H1 (cell line): ENCODE measurements at places on chromosomes 3 and 15.

DNA sequence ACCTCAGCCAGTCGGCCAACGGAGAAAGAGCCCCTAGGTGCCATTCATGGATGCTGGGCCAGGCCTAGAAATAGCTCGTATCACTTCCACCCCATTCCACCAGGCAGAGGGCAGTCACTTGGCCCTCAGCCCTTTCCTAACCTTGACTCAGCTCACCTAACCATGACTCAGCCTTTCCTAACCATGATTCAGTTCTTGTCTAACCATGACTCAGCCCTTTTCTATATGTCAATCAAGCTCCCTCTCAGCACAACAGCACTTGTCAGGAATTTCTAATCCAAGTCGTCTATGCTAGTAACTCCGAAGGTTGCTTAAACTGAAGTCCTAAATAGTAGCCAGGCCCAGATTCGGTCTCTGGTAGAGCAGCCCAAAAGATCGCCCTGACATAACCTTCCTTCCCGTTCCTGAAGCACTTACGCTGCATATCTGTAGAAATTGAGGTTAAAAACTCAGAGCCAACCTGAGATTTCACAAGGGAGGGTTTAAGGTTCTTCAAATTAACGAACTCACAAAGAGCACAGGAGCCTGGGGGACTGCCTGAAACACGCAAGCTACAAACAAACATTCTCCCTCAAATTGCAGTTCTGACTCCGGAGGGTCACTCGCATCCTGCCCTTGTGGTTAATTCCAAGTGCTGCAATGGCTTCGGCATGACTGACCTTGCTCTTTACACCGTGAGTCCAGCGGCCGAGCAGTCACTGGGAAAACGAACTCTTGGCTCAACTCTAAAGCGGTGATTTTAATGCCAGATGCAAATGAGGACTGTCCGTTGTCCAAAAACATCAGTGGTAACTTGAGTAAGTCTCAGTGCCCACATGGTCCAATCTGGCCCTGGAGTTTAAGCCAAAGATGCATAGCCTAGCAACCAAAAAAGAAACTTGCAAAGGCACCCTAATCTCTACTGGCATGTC lies 99.9 kb downstream of the ADAMTS17 start:
- no peak for DNase-seq

GRCh38 chr3:170440344-170440743 lies 21.7 kb downstream of the CLDN11 start:
- DNase-seq, result no peak

DNA sequence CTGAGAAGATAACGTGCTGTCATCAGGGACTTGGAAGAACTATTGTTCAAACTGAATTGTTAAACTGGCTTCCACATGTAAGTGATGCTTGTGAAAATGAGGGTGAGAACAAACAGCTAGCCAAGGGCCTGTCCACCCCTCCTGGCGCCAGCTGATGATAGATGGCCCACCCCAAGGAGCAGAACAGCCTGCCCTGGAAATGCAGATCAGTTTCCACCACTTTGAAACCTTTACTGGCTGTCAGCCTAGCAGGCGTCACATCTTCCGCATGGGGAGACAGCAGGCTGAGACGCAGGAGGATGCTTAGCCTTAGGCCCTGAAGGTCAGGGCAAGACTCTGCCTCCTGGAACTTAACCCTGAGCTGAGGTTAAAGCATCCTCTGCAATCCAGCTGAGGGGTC lies 6.4 kb upstream of the SLC51B start:
- DNase-seq, result no peak

GRCh38 chr3:131962982-131963381 lies 71.8 kb downstream of the CPNE4 start:
- no peak for DNase-seq

DNA sequence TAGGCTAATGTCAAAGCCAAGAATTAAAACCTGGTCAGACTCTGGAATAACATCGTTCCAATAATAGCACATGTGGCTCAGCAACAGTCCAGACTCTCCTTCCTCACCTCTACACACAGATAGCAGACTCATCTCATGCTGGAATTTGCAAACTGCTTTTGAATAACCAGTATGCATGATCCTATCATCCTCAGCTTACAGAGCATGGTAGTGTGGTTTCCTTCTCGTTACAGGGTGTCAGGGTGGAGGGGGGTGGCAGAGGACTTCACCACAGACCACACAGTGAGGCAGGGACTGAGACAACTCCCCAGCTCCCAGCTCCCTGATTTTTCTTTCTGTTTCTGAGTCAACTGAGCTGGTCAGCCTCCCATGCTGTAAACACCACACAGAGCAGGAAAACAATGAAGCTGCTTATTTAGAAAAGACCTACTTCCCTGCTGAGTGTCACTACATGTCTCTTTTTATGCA lies 101.6 kb downstream of the RPL22L1 start:
- DNase-seq, result no peak

GRCh38 chr15:47218295-47218694 lies 499.0 kb upstream of the SEMA6D start:
- no peak for DNase-seq

- DNase-seq, result no peak
These were observed 32.9 kb downstream of the B3GALNT1 start for GRCh38 chr3:161072211-161072621.

DNA sequence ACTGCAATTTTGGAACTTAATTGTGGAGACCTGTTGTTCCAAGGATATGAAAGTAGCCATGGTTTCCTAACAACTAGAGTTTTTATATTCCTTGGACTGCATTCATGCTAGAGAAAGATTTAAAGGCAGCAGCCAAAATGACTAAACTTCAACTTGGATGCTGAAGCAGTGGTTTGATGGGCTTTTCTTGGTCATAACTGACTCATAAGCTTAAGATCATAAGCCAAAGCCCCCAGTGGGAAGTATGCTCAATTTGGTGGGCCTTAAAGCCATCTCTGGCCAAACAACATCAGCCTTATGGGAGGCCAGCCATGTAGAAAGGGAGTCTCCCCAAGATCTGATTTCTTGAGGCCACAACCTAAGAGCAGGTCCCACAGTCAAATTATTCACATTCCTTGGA lies 80.2 kb downstream of the ZNF280D start:
- DNase-seq, result no peak
